ENCODE measurements at places on chromosomes 7 and 10.

DNA sequence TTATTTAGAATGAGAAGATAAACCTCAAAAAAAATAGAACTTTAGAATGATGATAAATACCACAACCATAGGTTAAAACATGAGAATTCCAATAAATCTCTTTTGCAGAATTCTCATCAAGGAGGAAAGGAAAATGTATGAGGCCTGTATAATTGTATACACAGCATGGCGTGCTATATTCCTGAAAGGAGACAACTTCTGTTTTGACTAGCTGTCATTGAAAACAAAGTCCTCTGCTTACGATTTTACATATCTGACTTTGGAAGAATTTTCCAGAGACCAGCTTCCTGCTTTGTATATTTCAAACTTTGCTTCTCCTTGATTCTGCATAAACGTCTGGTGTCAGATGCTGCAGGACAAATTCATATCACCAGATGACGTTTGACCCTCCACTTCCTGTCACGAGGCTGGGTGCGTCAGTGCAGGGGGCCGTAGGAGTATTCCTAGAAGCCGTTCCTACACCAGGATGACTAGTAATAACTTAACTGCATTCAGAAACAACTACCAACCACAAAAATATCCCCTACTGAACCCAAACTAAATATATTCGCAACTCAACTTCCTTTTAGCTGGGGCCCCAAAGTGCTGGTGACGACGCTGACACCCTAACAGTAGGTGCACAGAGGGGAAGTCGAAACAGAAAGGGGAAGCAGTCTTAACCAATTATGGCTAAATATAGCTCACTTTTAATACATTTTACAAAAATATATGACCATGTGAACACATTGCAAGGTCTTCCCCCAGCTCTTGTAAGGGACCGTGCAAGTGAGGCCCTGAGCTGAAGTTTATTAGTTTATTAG, 178.6 kb upstream of the INHBA start:
- no peak for DNase-seq

DNA sequence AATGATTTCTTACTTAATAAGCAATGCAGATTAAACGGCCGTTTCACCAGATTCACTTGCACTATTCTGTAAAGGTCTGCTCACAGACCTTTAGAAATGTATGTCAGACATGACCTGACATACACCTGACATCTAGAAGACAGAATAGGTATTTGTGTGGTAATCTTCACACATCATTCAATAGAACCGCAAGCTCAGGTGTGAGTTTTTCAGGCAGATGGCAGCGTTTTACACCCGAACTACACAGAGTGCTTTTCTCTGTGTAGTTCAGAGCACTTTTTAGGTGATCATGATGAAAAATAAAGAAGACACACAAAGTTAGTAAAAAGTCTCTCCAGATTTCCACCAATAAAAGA, 63.2 kb downstream of the PRKCQ start:
- DNase-seq = no peak

- no peak for DNase-seq
Observed at GRCh38 chr7:156152390-156152789, 340.1 kb upstream of the SHH start.

DNA sequence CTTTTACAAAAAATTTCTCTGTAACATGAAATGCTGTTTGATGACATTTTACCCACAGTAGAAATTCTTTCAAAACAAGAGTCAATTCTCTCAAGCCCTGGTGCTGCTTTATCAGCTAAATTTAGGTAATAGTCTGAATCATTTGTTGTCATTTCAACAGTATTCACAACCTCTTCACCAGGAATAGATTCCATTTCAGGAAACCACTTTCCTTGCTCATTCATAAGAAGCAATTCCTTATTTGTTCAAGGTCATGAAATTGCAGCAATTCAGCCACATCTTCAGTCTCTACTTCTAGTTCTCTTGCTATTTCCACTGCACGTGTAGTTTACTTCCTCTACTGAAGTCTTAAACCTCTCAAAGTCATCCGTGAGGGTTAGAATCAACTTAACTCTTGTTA, 14.1 kb downstream of the STAG3 start:
- no peak for DNase-seq

DNA sequence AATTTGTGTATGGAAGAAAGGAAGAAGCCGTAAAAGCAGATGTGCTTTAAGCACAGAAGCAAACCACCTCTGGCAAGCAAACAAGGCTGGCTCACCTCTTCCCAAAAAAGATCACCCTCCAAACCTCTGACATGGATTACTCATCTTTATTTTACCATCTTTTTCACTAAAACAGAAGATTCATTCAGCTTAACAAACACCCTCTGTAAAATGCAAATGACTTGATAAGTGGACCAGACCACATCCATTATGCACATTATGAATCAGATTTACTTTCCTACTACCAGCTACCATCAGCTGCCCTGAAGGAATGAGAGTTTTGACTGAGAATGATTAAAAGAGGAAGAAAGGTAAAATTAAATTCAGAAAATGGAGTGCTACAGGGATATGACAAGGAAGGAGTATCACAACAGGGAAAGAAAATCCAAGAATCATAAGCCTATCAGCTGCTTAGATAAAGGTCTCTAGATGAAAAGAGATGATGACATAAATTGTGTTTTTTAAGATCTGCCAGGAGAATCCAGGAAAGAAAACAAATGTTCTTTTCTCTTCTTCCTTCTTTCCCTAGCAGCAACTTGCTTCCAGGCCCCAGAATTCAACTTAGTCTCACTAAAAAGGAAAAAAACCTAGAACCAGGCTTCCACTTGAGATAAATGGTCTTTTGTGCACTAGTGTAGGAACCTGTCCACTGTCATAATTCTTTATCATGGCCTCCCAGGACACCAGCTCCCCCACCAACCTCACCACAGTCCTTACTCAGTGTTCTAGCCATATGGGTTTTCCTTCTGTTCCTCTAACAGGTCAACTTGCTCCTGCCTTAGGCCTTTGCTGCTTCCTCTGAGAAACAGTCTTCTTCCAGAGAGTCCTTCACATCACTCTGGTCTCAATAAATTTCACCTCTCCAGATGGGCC, 47.4 kb downstream of the JAZF1 start:
- DNase-seq = no peak

GRCh38 chr10:121928528-121928884, 675 bp upstream of the ATE1 start:
- no peak for DNase-seq

DNA sequence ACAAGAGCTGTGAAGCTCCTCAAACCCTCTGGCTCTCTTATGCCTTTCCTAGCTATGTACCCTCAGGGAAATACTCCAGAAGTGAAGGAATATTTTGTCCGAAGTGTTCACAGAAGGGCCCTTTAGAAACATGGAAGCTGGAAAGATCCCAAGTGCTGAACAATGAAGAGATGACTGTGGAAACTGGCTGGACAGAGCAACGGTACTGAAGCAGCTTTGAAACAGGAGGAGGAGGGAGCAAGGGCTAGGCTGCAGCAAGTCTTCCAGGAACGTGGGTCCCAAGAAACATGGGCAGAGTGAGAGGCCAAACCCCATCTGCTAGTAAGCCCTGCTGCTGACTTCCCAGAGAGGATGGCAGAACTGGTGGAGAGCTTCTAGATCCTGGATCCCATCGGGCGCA, 3.0 kb upstream of the PSAP start:
- no peak for DNase-seq

DNA sequence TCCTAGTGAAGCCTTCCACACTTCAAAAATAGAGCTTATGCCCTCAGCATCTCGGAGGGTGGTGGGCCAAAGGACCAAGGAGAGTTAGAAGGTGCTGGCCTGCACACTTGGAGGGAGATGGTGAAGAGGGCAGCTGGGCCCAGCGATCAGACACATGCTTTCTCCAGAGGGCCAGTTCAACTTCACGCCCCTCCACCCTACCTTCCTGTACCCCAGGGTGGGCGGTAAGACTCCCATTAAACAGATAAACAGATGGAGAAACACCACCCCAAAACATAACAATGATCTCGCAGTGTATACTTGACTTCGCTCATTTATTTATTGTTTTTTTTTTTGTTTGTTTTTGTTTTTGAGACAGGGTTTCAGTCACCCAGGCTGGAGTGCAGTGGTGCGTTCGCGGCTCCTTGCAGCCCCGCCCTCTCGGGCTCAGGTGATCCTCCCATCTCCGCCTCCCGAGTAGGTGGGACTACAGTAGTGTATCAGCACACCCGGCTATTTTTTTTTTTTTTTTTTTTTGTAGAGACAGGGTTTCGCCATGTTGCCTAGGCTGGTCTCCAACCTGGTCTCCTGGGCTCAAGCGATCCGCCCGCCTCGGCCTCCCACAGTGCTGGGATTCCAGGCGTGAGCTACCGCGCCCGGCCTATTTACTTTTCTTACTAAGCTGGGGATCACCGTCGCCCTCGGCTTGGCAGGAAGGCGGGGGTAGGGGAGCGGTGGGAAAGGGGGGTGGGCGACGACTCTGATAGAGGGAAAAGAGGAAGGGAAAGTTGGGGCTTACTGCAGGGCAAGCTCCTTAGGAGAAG, 1.8 kb downstream of the C10orf95 start:
- peak; percentile 83 for DNase-seq

DNA sequence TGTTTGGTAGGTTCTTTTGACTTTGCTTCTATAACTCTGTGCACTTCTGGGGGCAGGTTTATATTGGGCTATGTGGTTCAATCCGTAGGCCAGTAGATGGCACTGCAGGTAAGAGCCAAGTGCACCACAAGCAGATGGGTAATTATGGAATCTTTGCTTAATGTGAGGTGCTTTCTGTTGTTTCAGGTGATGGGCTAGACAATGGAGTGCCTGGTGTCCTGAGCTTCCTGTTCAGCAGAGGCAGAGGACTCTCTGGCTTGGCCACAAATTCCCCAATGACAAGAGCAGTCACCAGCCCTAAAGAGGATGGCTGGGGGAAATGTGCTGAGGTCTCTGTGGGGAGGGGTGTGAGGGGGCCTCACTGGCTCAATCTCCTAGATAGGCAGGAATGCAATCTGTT, 455.0 kb downstream of the CCSER2 start:
- DNase-seq = peak; percentile 38

- no peak for DNase-seq
Observed at GRCh38 chr10:107418085-107418806, 253.7 kb upstream of the SORCS1 start.

- DNase-seq = no peak
Observed at GRCh38 chr7:116161728-116162127, 48.6 kb upstream of the TES start.

GRCh38 chr10:128744811-128745305, 618.6 kb upstream of the MKI67 start:
- no peak for DNase-seq

- DNase-seq = no peak
Observed at GRCh38 chr7:141003172-141004065, 11.3 kb downstream of the MRPS33 start.

- DNase-seq = no peak
Observed at GRCh38 chr7:1015196-1016121, 28.9 kb upstream of the GPR146 start.

GRCh38 chr7:143288836-143289235, 685 bp downstream of the CASP2 start:
- DNase-seq = no peak

DNA sequence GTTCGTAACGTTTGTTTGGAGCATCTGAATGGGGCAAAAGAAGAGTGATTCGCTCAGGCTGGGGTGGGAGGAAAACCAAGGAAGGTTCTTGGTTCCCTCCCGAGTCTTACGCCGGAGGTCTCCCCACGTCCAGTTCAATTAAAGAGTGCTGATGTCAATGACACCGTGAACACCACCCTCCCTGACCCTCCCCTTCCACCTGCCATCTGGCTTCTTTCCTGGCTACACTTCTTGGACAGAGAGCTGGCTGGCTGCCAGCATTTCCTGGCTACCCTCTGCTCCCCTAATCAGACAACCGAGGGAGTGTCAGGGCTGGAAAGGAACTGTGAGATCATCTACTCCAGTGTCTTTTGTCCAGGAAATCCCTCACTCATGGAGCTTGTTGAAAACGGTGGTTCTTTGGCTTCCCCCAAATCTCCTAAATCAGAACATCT, 24.1 kb upstream of the FFAR4 start:
- DNase-seq = no peak

DNA sequence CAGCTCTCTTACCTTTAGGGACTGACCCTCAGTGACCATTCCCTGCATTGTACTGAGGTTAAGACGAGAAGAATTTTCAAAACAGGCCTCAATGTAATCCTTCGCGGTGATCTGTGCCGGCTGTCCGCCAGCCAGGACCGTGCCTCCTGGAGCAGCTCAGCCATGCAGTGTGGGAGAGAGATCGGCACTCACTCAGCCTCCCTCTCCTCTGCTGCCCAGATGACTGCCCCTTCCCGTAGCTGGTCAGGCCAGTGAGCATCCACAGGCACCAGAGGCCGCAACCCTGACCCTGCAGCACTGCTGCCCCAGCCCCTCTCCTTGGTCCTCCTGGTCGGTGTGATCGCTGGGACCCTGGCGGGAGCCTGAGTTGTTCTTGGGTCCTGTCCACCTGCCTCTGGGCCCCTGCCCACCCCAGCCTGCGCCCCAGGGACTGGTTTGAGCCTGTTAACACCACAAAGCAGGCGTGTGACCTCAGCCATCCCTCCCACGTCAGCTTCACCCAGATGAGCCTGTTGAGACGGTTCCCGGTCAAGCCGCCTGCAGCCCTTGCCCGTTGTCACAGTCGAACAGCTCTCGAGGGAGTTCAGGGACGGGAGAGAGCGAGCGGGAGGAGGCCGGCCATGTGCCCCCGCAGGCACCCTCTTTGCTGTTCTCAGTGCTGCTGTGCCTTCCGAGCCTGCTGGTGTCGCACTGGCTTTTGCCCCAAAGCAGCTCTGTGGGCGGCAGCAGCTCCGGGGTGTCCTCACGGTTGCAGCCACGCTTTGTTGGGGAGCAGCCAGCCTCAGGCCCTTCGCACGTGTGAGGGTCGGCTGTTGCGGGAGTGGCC, 37.2 kb downstream of the NKX6-2 start:
- no peak for DNase-seq

DNA sequence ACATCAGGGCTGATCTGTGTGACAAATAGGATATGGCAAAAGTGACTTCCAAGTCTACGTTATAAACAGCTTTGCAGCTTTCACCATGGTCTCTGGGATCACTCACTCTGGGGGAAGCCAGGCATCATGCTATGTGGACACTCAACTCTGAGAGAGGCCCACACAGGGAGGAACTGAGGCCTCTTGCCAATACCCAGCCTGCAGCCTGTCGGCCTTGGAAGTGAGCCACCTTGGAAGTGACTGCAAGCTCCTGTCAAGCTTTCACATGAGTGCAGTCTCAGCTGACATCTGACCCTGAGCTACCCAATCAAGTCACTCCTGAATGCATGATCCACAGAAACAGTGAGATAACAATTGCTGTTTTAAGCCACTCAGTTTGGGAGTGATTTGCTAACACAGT, 56.5 kb downstream of the MMRN2 start:
- DNase-seq = no peak

- DNase-seq = peak; percentile 83
Observed at GRCh38 chr7:140005754-140006503, 56.8 kb downstream of the PARP12 start.

Data from WTC11 (cell line).